ENCODE measurements at places on chromosomes 4 and X.
A peak's percentile ranks its signal among the peaks of the same experiment; 100 is the strongest.

DNA sequence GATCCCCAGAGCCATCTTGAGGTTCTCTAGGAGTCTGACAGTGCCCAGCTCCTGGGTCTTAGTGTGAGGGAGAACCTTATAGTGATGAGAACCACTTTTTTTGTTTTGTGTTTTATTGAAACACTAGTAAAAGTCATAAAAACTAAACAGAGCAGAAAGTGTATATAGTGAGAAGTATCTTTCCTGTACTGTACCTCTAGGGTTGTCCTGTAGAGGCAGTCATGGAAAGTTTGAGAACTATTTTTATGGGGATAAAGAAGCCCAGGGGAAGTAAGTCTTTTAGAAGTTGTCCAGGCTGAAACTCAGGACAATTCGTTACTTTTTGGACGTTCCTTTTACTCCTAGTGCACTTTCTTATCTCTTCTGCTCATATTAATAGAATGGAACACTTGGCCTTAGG lies 40.9 kb downstream of the ADH5 start:
- no peaks in the 10 kb centered on the region for H3K4me1 ChIP-seq
- H3K27ac ChIP-seq: no peak overlapping the region
- DNase-seq: no peak
- H3K36me3 ChIP-seq: peaks cover 67% of the 10 kb centered on the region
- no peak overlapping the region for H3K4me3 ChIP-seq

DNA sequence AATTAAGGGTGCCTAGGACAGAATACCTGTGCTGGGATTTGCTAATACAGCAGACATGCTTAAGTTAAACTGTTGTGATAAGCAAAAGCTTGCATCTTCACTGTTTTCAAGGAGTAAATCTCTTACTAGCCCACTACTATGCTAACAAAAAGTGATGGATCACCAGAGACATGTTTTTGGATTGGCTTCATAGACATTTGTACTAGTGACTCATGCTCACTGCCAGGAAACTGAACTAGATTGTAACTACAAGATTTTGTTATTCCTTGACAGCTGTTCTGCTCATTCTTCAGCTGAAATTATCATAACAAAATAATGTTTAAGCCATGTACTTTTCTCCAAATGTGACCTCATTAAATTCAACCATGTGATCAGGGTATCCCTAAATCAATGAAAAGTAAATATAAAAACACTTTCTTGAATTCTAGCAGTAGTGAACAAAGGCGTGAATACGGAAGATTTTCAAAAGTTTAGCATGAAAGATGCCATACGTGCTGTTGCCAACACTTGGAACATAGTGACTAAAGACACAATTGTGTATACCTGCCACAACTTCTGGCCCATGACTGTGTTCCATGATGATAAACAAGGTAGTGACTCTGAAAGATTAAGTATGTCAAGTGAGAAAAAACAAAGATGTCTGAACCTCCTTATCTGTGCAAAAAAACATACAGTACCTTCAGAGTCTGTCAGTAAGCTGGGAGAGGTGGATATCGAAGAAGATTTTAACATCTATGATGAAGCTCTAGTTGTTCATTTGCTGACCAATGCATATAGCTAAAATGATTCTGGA lies 154.0 kb downstream of the BTC start:
- H3K27me3 ChIP-seq: no peaks in the 10 kb centered on the region
- DNase-seq: no peak
- H3K4me3 ChIP-seq: no peak overlapping the region
- peaks cover 20% of the 10 kb centered on the region for H3K4me1 ChIP-seq
- peak overlapping the region; percentile 30 for H3K27ac ChIP-seq
- H3K36me3 ChIP-seq: no peaks in the 10 kb centered on the region

DNA sequence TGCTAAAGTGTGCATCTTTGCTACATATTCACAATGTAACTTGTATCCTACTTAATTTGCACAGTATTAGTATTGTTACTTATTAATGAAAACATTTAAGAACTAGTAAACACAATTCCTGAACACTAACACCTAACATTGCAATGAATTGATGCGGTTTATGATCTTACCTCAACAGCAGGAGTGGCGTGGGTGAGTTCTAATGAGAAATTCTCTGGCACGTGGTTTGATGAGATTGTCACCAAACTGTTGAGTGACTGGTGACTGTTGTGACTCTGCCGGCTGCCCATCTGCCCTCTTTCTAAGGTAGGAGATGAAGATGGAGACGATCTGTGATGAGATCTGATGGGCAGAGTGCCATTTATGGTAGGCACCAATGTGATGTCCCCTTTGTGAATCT lies 2.9 kb downstream of the PCDH18 start:
- H3K4me1 ChIP-seq: peaks cover 46% of the 10 kb centered on the region
- H3K4me3 ChIP-seq: peak overlapping the region; percentile 65
- H3K36me3 ChIP-seq: no peaks in the 10 kb centered on the region
- H3K27ac ChIP-seq: peak overlapping the region; percentile 86
- H3K27me3 ChIP-seq: no peaks in the 10 kb centered on the region
- DNase-seq: no peak

DNA sequence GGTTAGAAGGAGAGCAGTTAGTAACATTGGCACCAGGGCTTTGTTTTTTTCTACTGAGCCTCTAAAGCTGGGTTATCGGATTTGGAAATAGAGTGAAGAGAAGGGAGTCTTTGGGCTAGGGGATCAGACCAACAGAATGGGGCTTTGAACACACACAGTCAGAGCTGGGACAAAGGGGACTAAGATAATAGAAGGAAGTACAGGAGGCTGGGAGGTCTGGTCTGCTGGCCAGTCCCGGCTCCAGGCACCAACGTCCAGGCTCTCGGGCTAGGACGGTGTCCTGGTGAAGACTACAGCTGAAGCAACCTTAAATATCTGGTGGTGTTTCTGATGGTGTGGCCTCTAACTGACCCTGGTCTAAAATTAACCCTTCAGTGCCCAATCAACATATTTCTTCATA lies 57.5 kb downstream of the HHIP start:
- no peaks in the 10 kb centered on the region for H3K27me3 ChIP-seq
- H3K4me1 ChIP-seq: no peaks in the 10 kb centered on the region
- H3K27ac ChIP-seq: no peak overlapping the region
- H3K4me3 ChIP-seq: no peak overlapping the region
- no peaks in the 10 kb centered on the region for H3K36me3 ChIP-seq
- no peak for DNase-seq

DNA sequence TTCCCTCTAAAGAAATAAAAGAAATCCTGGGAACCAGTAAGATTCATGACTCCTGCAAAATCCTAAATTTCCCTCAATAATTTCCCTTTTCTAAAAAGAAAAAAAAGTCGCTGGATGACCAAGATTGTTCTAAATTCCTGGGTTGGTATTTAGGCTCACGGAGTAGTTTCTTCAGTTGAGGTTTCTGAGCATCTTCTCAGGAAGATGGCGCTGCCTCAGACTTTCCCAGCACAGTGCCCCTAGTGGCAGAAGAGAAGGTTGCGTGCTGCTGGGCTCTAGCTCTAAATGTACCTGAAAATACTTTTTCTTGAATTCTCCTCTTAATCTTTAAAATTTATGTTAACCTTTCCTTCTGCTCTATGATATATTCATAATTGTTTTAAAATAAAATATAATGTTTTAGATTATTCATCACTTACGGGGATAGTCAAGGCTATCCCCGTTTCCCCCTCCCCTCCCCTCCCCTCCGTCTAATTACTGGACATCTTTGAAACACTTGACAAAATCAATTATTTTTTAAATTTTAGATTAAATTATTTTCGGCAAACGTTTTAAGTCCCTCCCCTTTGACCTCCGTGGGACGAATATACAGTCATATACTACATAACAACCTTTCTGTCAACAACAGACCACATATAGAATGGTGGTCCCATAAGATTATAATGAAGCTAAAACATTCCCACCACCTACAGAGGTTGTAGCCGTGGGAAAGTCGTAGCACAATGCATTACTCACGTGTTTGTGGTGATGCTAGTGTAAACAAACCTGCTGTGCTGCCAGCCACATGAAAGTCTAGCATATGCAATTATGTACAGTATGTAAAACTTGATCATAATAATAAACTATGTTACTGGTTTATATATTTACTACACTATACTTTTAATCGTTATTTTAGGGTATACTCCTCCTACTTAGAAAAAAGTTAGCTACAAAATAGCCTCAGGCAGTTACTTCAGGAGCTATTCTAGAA lies 41.0 kb upstream of the GATB start:
- no peaks in the 10 kb centered on the region for H3K27me3 ChIP-seq
- no peak overlapping the region for H3K4me3 ChIP-seq
- no peak overlapping the region for H3K27ac ChIP-seq
- no peak for DNase-seq
- H3K36me3 ChIP-seq: no peaks in the 10 kb centered on the region
- H3K4me1 ChIP-seq: peaks cover 7% of the 10 kb centered on the region

DNA sequence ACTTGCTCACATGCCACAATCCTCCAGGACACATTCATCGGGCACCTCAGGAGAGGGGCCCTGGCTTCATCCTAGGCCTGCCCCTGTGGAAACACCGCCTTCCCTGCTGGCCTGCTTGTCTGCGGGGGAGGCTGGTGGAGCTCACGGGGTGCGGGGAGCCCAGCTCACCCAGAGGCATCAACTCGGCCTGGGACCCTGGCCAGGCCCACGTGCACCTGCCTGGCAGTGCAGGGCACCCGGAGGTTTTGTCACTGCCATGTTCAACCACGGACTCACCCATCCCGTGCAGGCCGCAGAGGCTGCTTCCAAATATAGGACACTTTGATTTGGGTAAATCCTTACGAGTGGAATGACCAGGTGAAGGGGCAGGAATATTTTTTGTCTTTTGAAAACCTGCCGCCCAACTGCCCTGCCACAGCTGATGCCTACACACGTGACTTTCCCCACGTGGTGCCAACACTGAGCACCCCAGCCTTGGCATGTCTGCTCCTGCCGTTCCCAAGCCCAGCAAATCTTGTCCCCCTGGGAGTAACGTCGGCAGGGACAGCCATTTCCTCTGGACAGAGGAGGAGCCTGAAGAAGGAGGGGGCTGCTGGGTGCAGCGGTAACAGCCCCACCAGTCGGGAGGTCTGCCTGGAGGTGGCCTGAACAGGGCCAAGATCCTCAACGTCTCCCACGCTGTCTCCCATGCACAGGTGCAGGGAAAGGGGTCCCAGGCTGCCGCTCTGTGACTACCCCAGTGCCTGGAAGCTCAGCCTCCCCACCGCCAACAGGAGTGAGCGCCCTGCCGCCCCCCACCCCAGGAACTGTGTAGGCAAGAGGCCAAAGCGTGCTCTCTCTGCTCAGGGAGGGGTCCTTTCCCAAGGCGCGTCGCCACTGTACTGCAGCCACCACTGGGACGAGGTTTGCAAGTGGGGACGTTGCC lies 8.5 kb downstream of the MXD4 start:
- no peak overlapping the region for H3K27ac ChIP-seq
- H3K4me3 ChIP-seq: no peak overlapping the region
- H3K27me3 ChIP-seq: no peaks in the 10 kb centered on the region
- H3K4me1 ChIP-seq: peaks cover 39% of the 10 kb centered on the region
- peak; percentile 55 for DNase-seq
- peaks cover 65% of the 10 kb centered on the region for H3K36me3 ChIP-seq

All from esophagus muscularis mucosa (tissue), 4 donors.